ENCODE measurements at places on chromosomes 7 and 10.

- no peak for DNase-seq
Observed at GRCh38 chr7:3289996-3290395, 11.1 kb upstream of the SDK1 start.

GRCh38 chr10:971613-972012 lies 16.6 kb upstream of the GTPBP4 start:
- DNase-seq, result no peak

GRCh38 chr10:4566011-4566410 lies 260.0 kb upstream of the AKR1E2 start:
- DNase-seq, result no peak

DNA sequence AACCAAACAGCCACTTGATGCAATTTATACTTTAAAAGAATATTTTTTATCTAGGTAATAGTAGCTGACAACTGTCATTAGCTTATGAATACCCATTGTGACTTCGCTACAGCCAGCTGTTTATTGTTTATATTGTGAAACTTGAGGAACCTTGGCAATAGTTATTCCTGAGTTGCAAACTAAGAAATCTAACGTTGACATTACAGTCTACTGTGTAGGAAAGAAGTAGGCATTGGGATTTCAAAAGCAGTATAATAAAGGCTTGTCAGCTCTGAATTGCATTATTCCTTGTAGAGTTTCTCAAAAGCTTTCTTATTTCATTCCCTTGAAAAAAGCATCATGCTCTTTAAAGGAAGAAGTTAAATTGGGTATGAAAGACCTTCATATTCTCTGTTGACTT lies 42.7 kb upstream of the OIT3 start:
- DNase-seq, result no peak

GRCh38 chr7:98206451-98207330 lies 4.5 kb upstream of the BHLHA15 start:
- no peak for DNase-seq

DNA sequence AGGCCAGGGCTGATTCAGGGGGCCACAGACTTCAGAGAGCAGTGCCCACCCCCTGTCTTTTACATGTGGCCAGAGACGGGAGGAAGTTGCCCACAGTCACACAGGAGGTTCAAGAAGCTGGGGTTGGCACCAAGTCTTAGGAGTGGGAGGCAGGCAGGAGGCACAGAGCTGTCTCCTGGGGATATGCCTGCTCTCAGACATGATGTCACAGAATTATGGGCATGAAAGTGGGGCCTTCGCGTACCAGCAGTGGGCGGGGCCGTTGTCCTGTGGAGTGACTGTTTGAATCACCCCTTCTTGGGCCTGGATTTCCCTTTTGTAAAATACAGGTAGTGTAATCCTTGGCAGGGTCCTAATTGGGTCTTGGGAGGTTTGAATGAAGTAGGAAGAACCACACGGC lies 81.2 kb upstream of the PPIF start:
- no peak for DNase-seq

DNA sequence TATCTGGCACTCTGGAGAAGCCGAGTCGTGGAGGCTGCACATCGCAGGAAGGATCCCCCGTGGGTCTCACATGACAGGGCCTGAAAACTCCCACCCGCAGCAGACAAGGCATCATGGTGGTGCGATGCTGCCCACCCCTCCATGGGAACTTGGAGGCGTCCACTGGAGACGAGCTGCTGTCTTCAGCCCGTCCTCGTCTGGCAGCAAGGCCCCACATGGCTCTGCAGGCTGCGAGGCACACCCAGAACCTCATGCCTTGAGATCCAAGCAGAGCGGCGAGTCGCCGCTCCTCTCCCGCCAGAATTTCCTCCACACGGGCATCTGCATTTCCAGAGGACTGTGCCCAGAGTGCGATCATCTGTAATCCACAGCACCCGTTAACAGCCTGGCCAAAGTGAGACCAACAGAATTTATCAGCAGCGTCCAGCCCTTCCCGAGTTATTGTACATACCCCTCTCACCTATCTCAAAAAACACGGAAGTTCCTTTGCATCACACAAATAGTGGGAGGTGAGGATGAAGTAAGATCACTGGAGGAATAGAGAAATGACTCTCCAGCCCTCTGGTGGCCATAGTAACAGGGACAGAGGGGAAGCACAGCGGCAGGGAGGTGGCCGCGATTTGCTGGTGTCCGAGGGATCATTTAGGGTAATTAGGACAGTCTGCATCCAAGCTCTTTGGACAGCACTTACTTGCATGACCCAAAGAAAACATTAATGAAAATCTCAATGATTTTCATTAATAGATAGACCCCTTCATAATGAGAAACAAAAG lies 292.4 kb downstream of the USP6NL start:
- DNase-seq, result no peak

- DNase-seq, result no peak
Observed at GRCh38 chr7:108805808-108806397, 236.2 kb downstream of the DNAJB9 start.

- DNase-seq, result no peak
Observed at GRCh38 chr10:92080244-92080643, 156.7 kb downstream of the BTAF1 start.

DNA sequence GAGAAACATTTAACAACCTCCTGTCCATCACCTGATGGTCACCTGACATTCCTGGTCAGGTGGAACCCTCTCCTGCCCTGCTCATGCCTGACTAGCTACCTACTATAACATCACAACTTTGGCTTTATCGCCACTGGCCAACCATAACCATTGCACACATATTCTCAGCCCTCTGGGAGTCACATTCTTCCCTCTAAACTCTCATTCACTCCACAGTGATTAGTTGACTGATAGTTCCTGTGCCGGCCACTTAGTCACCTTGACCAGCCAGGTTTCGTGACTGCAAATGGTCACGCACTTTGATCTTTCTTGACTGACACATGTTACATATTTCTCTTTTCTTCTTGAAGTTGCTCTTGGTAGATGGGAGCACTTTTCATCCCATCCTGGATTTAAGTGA lies 50.1 kb downstream of the GNAI1 start:
- no peak for DNase-seq

GRCh38 chr7:8390262-8390626 lies 43.2 kb upstream of the NXPH1 start:
- DNase-seq, result no peak

- no peak for DNase-seq
Observed at GRCh38 chr10:98242823-98243222, 25.2 kb downstream of the LOXL4 start.

DNA sequence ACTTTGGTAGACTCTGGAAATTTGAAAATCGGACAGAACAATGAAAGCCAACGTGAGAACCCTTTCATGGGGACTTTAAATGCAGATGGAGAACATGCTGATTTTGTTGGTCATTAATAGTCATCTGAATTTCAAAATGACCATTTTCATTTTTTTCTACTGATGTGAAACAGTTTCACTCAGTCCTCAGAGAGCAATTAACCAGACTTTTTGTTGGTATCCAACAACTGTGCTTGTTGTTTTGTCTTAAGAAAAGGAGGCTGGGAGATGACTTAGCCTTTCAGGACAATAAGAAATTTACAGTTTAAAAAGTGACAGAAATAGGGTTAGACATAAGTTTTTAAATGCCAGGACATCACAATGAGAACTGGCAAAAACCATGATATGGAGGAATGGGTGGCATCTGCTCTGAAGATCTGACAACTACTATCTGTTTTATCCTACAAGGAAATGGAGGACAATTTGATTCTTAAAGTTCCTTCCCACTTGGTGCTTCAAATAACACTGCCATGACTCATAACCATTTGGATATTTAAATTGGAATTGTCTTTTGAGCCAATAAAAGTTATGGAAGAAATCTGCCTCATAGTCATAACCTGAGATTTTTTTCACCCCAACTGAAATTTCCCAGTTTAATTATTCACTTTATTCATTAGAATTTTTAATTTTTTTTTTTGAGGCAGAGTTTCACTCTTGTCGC lies 87.2 kb upstream of the HPS1 start:
- DNase-seq, result no peak

GRCh38 chr10:12635127-12635541 lies 285.8 kb downstream of the CAMK1D start:
- DNase-seq, result no peak

GRCh38 chr7:132436121-132436520 lies 140.1 kb downstream of the PLXNA4 start:
- no peak for DNase-seq

GRCh38 chr10:95245425-95246055 lies 45.3 kb downstream of the PDLIM1 start:
- no peak for DNase-seq

DNA sequence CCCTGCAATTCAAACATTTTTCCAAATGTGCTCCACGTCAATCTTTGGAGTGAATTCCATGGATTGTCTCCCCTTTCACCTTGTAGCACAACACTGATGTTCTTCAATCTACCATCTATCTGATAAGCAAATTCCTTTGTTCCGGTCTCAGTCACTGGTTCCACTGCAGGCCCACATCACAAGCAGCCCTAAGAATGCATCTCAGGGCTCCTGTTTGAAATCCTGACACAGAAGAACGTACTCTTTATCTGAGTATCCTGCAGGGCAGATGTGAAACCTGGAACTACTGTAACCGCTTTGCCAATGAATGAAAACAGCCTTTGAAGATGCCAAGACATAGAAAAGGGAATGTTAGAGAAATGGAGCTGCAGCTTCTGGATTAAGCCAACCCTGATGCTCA lies 62.9 kb upstream of the FAM133B start:
- no peak for DNase-seq

GRCh38 chr7:18125476-18125875 lies 97.8 kb upstream of the PRPS1L1 start:
- DNase-seq, result peak; percentile 59

DNA sequence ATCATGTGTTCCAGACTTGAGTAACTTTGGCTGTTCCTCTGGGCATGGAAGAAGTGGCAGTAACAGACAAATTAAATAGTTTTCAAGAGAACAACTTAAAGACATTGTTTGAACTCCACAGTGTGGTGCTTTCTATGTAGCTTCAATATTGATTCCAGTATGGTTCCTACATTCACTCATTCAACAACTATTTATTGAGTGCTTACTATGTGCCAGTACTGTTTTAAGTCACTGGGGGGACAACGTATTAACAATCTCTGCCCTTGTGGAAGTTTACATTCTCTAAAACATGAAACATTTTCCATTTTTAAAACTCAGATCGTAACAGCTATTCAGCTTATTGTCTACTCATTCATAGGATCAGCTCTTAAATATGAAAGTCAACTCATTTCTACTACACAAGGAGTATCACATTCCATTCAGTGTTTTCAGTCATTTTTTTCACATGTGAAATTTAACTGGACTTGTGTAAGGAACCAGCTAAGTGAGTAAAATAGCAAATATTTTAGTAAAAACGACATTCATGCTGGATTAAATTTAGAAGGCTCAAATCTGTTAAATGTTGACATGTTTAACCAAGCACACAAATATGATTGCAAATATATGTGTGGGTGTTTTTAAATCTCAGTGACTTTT lies 13.6 kb upstream of the CUBN start:
- DNase-seq, result no peak

- no peak for DNase-seq
Observed at GRCh38 chr10:124160943-124161582, 67.7 kb upstream of the CHST15 start.

DNA sequence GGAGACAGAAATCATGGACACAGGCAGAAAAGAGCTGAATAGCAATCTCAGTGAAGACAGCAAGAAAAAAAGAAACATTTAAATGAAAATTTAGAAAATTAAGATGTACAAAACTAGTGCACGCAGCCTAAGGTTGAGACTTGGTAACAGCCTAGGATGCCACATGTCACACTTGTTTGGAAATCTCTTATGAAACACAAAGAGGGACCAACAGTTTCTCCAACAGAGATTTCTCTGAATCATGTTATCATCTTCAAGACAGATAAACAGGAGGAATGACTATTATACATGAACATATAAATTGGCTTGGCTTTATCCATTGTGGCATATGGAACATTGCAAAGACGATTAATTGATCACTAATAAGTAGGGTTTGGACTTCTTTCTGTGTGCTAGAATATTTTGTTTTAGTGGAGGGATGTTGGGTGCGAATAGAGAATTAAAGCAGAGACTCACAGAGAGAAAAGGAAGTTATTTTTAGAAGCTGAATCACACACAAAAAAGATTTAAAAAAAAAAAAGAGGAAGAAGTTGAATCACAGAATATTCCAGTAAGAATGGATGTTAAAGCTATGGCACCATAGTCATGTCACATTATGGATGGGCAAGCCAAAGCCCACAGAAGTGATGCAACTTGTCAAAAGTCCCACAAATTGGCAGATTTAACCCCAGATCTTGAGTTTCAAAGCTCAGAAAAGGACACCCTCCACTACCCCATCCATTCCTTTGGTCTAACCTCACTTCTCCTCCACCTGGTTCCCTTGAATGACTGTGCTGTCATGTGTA lies 91.6 kb downstream of the MYOF start:
- DNase-seq, result no peak

DNA sequence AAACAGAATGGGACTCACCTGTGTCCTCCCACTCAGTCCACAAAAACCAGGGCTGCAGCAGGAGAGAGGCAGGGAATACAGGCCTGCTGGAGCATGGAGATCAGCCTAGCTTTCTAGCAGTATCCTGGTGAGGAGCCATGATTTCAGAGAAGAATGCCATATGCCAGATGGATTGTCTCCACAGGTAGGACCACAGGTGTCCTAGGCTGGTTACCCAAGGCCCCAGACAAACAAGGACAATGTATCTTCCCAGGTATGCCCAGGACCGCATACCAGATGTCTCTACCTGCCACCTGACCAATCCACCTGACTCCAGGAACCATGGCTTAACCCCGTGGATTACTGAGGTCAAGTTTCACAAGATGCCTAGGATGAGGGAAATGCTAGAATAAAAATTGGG lies 295.4 kb upstream of the NPSR1 start:
- DNase-seq, result no peak

GRCh38 chr7:107179326-107180164 lies 10.7 kb downstream of the HBP1 start:
- no peak for DNase-seq

- no peak for DNase-seq
Observed at GRCh38 chr7:93751421-93751820, 139.1 kb downstream of the TFPI2 start.

- DNase-seq, result no peak
Observed at GRCh38 chr10:53239873-53240272, 467.3 kb upstream of the MBL2 start.

DNA sequence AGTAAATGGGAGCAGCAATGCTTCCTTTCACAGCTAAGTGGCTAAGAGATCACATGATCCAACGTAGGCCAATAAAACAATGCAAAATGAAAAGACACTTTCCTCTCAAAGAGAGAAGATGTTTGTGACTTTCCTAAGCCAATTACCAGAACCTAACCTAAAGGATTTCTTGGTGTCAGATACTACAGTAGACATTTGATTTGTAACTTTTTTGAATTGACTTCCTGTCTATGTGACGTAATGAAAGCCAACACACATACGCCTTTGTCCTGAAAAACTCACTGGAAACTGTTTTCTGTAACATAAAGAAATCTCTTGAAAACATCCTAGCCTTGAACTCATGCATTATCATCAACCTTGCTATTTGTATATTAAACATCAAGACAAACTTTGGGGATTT lies 417.1 kb downstream of the GPAM start:
- DNase-seq, result no peak

- no peak for DNase-seq
Observed at GRCh38 chr7:132300599-132301277, 275.5 kb downstream of the PLXNA4 start.

- no peak for DNase-seq
Observed at GRCh38 chr10:63374991-63375390, 90.8 kb downstream of the JMJD1C start.

Data from left renal cortex interstitium (tissue), 4 donors.